ENCODE measurements at places on chromosomes 13 and 19.

DNA sequence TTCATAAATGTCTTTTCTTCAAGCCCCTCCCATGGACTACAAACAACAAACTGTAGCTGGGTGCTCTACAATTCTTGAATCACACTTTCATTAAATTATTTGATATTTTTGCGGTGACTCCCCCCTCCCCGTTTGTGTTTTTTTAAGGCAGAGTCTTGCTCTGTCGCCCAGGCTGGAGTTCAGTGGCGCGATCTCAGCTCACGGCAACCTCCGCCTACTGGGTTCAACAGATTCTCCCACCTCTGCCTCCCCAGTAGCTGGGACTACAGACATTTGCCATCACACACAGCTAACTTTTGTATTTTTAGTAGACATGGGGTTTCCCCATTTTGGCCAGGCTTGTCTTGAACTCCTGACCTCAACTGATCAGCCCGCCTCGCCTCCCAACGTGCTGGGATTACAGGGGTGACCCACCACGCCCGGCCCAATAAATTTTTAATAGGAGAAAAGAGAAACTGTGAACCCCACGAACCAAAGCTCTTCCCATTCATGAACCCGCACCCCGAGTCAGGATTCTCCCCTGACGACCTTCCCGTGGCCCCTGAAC lies 703 bp downstream of the ZNF506 start:
- DNase-seq = no peak

DNA sequence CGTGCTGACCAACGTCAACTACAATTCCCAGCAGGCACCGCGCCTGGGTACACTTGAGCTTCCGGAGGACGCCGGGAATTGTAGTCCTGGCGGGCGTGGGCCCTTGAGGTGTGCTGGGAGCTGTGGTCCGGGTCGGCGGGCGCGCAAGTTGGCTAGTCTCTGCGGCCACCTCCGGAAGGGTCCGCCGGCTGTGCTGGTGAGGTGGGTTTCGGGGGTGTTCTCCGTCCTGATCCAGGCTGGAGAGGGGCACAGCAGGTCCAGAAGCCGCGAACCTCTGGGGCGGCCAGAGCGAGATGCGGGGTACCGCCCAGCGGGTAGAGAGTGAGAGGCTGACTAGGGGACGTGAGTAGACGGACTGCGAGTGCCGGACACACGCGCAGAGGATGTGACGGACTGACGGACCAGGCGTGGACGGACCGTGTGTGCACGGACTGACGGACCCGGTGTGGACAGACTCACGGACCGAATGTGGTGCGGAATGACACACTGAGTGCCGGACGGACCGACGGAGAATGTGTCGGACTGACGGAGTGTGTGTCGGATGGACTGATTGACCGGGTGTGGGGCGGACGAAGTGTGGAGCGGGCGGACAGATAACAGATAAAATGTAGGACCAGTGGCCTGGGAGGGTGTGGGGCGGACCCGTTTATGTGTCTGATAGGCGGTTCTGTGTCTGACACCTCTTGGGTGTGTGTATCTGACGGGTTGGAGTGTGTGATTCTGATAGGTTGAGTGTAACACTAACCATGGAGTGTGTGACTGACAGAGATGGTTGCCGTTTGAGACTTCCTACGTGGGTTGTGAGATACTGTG lies at the start of gene ZSCAN22:
Gene ZSCAN22 (plus strand): TSS at position 81 of the 813 bp plus-strand sequence. CDS start 7,809 bp downstream, outside the sequence.
- DNase-seq = peak; percentile 96

- DNase-seq = no peak
These were observed 39.2 kb upstream of the SEMA6B start for GRCh38 chr19:4598712-4599111.

GRCh38 chr13:103759361-103759760 lies 693.1 kb upstream of the SLC10A2 start:
- DNase-seq = no peak

- no peak for DNase-seq
These were observed 80.5 kb downstream of the CCNA1 start for GRCh38 chr13:36512771-36513170.

DNA sequence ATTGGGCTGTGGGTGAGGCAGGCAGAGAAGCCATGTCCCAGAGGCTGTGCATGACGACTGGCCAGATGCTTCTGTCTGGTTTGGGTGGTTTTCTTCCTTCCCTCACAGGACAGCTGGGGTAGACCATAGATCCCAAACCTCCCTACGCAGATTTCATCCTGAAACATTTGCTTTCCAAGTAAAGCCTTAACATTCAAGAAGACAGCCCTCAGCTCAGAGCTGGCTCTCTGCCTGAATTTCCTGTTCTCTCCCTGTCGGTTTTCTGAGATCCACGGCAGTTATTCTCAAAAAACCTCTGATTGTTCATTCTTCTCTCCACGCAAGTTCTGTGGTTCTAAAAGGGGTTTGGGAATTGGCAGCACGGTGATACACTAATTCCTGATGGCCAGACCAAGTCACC lies 25.3 kb downstream of the UQCRFS1 start:
- no peak for DNase-seq

- no peak for DNase-seq
These were observed 7.0 kb upstream of the RB1 start for GRCh38 chr13:48296528-48296927.

GRCh38 chr19:34501339-34502320 lies 20.1 kb downstream of the WTIP start:
- peak; percentile 83 for DNase-seq

GRCh38 chr13:60012488-60012887 lies 151.2 kb downstream of the DIAPH3 start:
- peak; percentile 9 for DNase-seq

GRCh38 chr13:21005193-21005592 lies 56.2 kb downstream of the LATS2 start:
- no peak for DNase-seq

- no peak for DNase-seq
These were observed 11.6 kb downstream of the SHKBP1 start for GRCh38 chr19:40588110-40588854.

GRCh38 chr13:32136061-32136460 lies 104.5 kb downstream of the FRY start:
- DNase-seq = no peak

GRCh38 chr19:50640368-50640767 lies 687 bp upstream of the SYT3 start:
- DNase-seq = no peak

- DNase-seq = no peak
These were observed 352.4 kb downstream of the KLF5 start for GRCh38 chr13:73411067-73411809.

- DNase-seq = peak; percentile 66
These were observed at the start of gene MEF2B for GRCh38 chr19:19170053-19170872. Gene MEF2B, minus strand, starts transcription at chr19:19170263. Its CDS starts 19,528 bp downstream, at chr19:19150735.

GRCh38 chr19:1765232-1765903 lies 12.1 kb downstream of the ONECUT3 start:
- no peak for DNase-seq

DNA sequence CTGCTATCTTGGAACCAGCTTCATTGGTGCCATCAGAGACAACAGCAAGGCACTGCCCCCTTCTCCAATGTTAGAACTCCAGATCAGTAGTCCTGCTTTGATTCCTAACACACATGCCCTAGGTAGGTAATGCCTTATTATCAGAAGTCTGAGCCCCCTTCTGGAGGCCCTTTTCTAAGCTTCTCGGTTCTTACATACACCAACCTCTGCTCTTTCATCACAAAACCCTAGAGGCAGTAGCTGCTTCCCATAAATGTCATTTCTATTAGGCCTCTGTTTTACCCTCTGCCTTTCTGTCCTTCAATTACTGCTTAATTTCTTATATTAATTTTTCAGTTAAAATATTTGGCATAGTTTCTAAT lies 65.3 kb upstream of the KLHL1 start:
- DNase-seq = no peak

DNA sequence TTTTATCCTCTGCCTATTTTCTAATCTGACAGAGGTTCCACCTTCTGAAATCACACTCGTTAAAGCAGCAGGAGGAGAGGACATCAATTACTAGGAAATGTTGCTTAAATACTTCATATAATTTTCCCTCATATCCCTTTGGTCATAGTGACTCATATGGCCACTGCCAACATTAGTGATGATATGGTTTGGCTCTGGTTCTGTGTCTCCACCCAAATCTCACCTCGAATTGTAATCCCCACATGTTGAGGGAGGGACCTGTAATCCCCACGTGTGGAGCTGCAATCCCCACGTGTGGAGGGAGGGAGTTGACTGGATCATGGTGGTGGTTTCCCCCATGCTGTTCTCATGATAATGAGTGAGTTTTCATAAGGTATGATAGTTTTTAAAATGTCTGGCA lies 618.4 kb upstream of the SLITRK5 start:
- DNase-seq = no peak

- no peak for DNase-seq
These were observed 1399.2 kb upstream of the ATXN8OS start for GRCh38 chr13:68708336-68708908.

DNA sequence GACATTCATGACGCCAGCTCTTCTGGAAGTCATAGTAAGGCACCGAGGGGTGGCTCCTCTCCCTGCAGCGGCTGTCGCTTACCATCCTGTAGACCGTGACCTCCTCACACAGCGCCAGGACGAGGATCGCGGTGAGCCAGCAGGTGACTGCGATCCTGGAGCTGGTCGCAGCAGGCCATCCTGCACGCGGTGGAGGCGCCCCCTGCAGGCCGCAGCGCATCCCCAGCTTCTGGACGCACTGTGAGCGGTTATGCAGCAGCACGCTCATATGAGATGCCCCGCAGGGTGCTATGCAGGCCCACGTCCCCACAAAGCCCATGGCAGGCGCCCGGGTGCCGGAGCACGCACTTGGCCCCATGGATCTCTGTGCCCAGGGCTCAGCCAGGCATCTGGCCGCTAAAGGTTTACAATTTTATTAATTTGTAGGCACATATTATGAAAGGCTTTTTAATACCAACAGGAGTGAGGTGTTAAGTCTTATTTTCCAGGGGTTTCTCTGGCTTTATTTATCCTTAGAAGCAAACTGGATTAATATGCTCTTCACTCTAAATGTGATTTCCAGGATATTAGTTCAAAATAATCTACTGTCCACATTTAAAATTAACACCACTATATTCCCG lies 35.6 kb upstream of the PSPC1 start:
- DNase-seq = peak; percentile 47

DNA sequence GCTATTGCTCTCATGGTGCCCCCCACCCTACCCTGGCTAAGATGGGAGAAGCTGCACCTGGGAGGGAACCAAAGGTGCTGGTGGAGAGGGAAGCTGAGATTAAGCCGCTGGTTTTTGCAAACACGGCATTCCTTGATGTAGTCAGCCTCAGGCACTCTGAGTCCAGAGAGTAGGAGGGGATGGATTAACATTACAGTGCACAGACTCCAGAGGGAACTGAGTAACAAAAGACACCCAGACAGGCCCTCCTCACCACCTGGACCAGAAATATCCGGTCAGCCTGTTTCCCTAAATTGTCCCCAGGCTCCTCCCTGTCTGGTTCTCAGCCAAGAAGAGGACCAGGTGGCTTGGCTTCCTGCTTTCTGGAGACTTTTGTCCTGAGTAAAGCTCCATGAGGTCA lies 28.9 kb upstream of the PABPC3 start:
- DNase-seq = no peak

DNA sequence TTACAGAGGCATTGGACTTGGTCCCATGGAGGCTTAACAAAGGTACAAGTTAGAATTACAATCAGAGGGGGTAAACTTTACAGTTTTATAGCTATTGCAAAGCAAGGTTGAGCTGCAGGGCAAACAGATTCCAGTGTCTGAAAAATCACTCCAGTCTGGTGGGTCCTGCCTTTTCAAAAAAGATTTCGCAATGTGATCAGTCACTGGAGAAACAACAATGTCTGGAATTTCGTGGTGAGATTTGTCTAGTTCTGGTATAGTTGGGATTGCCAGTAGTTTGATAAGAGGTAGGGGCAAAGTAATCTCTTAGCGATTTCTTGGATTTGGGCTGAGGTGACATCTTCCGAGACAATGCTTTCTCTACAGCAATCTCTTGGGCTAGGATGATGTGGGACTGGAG lies 1198.2 kb upstream of the PCDH9 start:
- DNase-seq = no peak

DNA sequence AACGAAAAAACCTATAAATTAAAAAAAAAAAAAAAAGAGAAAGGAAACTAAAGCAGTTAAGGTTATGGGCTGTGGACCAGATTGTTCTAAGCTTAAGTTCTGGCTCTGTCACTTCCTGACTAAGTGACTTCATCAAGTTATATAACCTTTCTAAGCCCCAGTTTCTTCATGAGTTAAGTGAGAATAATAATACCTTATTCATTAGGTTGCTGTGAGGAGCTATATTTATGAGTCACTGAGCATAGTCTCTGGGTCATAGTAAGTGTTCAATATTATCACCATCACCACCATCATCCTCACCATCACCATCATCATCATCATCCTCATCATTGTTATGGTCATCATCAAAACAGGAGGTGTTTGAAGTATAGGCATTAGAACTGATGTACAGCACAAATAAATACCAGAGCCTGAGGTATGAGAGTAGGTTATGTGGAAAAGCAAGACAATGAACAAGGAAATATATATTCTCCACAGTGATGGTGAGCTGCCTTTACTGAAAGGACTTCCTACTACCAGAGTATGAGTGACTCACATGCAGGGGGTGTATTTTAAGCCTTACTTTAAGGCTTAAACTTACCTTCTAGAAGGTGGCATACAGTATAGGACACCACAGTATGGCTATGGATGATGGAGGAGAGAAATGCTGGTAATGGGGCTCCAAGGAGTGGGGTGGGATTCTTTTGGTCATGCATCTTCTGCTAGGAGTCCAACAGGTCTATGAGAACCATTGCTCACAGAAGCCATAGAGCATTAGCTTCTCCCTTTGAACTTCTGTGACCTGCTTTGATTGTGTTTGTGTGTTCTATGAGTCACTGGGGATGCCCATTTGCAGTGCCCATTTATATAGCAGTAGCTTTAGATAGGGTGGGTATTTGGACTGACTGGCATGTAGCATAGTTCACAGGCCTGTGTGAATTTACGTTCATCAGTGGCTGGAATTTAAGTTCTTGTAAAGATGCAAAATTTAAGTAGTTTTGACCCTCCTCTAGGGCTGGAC lies 104.4 kb downstream of the KLF5 start:
- DNase-seq = no peak

- DNase-seq = no peak
These were observed 185.2 kb upstream of the IRS2 start for GRCh38 chr13:109971456-109972090.

- DNase-seq = peak; percentile 32
These were observed 9.8 kb downstream of the TMED1 start for GRCh38 chr19:10826231-10826630.

DNA sequence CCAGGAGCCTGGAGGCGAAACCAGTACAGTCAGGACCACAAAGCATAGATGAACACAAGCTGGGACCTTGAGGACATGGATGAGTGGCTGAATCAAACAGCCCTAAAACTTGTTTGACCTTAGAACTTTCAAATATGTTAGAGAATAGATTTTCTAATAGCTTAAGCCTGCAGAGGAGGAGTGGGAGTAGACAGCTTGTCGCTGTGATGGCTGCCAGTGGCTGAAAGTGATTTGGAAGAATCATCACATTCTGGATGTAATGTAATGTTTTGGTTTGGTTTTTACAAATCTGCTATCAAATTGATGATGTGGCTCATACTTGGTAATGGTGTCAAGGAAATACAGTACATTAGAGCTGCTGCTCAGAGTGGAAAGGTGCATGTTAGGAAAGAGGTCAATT lies 12.0 kb downstream of the IGFL3 start:
- DNase-seq = no peak

GRCh38 chr19:32928806-32929205 lies 43.0 kb downstream of the CEP89 start:
- no peak for DNase-seq

GRCh38 chr19:15727724-15728123 lies at the start of gene OR10H2:
Gene OR10H2, plus strand, starts transcription at chr19:15728024. Its CDS starts 20 bp downstream, at chr19:15728044.
- no peak for DNase-seq

GRCh38 chr19:46080561-46080960 lies 39.8 kb upstream of the IGFL4 start:
- no peak for DNase-seq
